LHCN-M2 (cell line): ENCODE measurements at places on chromosomes 6 and 20. TPM values are rescaled to one million over a fixed set of nuclear protein-coding genes. Genes with fewer than 3 reads are reported as not detected.

- DNase-seq, result peak; percentile 25
Observed at GRCh38 chr20:33896509-33896908, 85.4 kb downstream of the CHMP4B start.

DNA sequence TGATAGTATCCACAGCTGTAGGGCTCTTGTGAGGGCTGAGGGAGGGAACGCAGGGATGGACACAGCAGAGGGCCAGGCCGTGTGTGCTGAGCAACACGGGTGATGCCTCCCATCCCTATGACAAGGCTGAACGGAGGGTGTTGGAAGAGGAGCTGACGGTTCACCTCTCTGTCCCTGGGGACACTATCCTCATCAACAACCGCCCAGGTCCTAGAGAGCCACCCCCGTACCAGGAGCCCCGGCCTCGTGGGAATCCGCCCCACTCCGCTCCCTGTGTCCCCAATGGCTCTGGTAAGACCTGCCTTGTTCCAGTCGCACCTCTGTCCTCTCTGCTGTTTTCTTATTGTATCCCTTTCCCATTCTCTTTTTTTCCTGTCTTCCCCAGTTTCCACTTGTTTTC is 10.1 kb downstream of the DDR1 start:
- no peak for DNase-seq

GRCh38 chr6:25888626-25889025 is 14.6 kb upstream of the SLC17A3 start:
- no peak for DNase-seq

GRCh38 chr6:106421496-106421895 is 61.0 kb downstream of the CRYBG1 start:
- peak; percentile 24 for DNase-seq

DNA sequence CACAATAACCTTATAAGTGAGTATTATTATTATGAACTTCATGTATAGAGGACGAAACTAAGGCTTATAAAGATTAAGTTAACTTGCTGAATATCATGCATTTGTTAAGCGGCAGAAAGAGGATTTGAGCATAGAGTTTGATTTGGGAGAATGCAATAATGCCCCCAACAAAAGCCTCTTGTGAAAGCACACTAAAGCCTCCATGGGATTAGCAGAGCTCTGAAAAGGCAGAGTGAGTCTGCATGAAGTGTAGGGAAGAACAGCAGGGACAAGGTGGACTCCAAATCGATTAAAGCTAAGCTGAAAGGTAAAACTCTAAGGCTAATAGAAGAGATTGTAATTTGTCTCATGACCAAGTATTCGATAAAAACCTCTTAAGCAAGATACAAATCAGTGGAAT is 100.3 kb downstream of the SH3BGRL2 start:
- no peak for DNase-seq

GRCh38 chr6:56435326-56435725 is 187.9 kb upstream of the COL21A1 start:
- no peak for DNase-seq

DNA sequence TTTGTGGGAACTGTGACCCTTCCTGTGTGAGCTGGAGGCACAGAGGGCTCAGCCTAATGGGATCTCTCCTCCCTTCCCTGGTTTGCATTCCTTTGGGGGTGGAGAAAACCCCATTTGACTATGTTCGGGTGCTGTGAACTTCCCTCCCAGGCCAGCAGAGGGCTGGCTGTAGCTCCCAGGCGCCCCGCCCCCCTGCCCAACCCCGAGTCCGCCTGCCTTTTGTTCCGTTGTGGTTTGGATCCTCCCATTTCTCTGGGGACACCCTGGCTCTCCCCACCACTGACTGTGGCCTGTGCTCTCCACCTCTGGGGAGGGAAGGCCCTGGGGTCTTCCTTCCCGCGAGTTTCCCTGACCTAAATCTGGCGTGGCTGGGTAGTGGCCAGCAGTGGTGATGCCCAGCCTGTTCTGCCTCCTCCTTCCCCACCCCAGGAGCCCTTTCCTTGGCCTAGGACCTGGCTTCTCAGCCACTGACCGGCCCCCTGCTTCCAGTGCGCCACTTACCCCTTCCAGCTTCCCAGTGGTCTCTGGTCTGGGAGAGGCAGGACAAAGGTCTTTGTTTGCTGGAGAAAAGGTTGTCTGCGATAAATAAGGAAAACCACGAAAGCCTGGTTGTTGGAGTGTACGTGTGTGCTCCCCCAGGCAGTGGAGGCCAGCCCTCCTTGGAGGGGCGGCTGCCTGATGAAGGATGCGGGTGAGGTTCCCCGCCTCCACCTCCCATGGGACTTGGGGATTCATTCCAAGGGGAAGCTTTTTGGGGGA is 4.9 kb downstream of the VEGFA start:
- DNase-seq, result peak; percentile 84

DNA sequence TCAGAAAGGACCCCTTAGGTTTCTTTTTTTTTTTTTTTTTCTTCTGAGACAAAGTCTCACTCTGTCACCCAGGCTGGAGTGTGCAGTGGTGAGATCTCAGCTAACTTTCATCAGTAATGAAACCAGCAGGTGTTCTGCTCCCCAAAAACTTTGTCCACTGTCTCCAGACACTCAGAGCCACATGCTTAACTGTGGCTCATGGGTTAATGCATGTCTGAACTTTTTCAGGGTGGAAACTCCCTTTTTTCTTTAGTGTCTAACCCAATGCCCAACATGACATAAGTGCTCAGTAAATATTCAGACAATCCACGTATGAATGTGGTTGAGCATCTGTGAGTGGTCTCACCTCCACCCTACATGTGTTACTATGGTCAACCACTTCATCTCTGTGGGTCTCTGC is 45.4 kb downstream of the MYB start:
- no peak for DNase-seq

DNA sequence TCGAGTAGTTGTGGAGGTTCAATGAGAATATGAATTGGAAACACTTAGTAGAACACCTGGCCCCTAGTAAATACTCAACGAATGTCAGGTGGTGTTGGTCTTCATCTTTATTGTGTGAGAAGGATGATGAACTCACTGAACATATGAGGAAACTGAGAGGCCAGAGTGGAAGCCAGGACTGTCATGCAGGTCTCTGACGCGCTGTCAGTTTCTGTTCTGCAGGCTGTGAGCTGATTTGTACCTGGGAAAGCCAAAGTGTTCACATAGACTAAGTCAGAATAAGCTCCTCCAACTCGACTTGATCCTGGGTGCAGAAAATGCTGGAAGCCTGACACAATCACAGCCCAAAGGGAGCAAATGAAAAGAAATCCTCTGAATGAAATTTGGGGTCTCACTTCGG is 222.2 kb downstream of the LY86 start:
- no peak for DNase-seq

DNA sequence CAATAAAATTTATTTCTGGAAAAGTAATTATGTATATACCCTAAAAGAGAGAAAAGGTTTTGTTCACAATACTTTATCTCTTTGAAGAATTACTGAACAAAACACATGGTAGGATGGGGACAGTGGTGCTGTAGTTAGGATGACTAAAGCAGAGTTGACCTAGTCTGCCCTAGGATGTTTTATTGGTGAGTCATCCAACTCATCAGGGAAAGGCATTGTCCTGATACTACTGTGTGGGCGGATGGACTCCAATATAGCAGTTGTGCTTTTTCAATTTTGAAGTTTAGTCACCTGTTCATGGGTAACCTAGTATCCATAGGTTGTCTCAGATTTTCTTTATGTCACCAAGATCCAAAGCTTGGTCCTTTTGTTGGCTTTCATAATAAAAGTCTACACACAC is 53.3 kb upstream of the EYS start:
- peak; percentile 1 for DNase-seq

DNA sequence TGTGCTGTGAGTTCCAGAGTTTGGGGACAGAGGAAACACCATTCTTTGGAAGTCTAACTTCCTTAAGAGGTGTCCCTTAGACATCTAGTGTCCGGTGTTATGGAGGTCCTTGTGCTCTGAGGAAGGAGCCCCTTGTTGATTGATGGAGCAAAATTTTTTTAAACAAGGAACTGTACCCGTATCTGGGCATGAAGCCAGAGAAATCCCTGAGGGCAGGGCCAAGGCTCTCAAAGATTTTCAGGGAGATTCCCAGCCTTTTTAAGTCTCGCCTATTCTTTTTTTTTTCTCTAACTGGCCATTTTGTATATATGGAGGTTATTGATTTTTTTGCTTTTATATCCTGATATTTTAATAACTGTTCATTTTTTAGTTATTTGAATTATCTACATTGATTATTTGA is 45.9 kb downstream of the TRIM38 start:
- no peak for DNase-seq

GRCh38 chr6:4908062-4908461 is 95.8 kb downstream of the RPP40 start:
- DNase-seq, result no peak

DNA sequence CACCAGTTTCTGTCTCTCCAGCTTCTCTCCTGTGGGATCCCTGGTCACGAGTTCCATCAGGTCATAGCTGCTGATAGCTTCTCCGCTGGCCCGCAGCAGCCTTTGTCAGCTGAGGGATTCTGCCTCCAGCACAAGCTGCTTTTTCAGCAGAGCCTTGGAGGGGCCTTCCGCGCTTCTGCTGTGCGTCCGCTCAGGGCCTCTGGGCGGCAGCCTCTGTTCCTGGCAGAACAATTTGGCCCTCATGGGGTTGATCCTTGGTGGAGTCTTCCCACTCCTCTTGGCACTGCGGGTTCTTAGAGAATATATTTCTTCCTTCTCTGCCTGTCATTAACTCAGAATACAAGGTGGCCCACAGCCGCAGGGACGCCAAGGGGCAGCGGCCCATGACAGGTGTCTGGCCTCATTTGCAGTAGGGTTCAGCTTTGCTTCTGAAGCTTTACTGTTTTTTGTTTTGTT is 158.8 kb downstream of the DTNBP1 start:
- no peak for DNase-seq

DNA sequence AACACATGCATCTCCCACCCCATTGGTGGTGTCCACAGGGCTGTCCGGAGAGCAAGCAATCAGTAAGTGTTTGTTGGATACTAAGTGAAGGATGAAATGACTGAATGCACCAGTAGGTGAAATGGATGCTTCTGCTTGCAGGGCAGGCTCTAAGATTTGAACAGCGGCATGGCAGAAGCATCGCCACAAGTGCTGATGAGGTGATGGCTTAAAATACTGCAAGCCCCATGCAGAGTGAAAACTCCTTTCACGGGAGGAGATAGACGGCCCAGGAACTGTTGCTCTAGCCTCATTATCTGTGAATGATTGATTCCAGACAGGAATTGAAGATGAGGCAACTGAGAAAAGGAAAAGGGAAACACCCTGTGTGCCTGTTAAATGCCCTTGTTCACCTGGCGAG is 158.9 kb downstream of the LY86 start:
- no peak for DNase-seq

- no peak for DNase-seq
Observed at GRCh38 chr20:14984768-14985622, 647.6 kb upstream of the FLRT3 start.

GRCh38 chr6:1849691-1850090 is 240.0 kb downstream of the FOXC1 start:
- DNase-seq, result no peak

GRCh38 chr6:20965915-20966314 is 431.7 kb downstream of the CDKAL1 start:
- DNase-seq, result no peak

DNA sequence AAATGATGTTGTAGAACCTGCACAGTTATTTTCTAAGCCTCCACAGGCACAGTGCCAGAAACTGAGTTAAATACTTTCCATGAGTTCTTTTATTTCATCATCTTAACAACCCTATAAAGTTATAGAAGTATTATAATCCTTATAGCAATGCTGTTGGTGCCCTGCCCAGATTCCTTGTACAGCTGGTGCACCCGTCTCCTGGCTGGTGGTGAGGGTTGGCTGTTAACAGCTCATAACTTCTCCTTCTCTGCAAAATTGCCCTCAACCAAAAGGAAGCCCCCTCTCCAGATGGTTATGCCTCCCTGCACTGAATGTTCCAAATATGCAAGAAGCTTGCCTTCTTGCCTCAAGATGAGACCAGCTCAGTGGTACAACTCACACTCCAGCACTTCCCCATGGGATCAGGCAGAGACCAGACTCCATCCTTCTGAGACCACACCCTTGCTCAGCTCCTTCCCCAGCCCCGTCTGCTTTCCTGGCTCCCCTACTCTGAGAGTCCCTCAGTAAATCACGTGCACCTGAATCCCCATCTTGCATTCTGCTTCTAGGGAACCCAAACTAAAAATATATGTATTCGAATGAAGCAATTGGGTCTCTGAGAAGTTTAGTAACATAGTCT is 304.4 kb upstream of the PLCB4 start:
- peak; percentile 23 for DNase-seq

- DNase-seq, result peak; percentile 83
Observed at GRCh38 chr6:52522655-52523054, 54.2 kb downstream of the TRAM2 start.

GRCh38 chr20:52665441-52665840 is 306.7 kb upstream of the TSHZ2 start:
- no peak for DNase-seq

- DNase-seq, result no peak
Observed at GRCh38 chr6:154611241-154611640, 100.8 kb upstream of the CNKSR3 start.

DNA sequence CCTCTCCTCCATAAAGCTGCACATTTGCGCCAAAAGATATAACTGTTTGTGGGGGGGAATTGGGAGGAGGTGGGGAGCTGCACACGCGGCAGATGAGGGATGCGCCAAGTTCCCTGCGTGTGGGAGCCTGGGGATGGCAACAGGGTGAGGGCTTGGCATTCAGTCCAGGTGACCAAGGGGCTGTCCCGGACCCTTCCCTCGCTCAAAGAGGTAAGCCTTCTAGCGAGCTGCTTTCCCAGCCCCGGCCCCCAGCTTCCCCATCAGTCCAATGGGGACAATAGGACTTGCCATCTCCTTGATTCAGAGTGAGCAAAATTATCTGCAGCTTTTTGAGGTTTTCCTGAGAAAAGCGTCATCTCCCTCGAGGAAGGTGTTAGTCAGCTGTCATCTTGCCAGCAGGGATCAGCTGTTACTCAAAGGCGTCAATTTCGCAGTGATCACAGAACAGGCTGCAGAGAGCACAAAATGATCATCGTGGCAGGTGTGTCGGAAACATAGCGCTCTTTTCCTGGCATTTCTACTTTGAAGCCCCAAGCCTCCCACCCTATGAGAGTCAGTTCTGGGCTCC is 21.3 kb downstream of the ZNF831 start:
- DNase-seq, result peak; percentile 51

DNA sequence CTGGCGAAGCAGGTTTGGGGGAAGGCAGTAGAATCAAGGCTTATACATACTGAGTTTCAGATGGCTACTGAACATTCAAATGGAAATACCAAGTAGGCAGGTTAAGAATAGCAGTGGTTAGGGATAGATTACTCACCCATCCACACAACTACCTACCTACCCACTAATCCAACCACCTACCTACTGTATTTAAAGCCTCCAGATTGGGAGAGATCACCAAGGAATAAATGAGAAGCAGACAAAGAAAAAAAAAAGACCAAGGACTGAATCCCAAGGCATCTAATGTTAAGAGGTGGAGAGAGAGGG is 68.3 kb upstream of the SMIM29 start:
- DNase-seq, result no peak

GRCh38 chr6:37822851-37823682 is 3.5 kb downstream of the ZFAND3 start:
- DNase-seq, result no peak

- no peak for DNase-seq
Observed at GRCh38 chr6:32589596-32590449, at the start of gene HLA-DRB1. TSS of gene HLA-DRB1 (minus strand) at chr6:32589848. CDS start at chr6:32589742, 106 bp downstream.

GRCh38 chr6:22164236-22164635 is 132.6 kb downstream of the PRL start:
- no peak for DNase-seq

COL20A1 gene
- 0.06 TPM in 1 of 2 replicates, not detected in the other for total RNA-seq

THBS2 gene
- total RNA-seq, result 14.9 and 18.6 TPM in 2 replicates

NKX2-2 gene
- not detected in 2 replicates for total RNA-seq

ARHGAP40 gene
- not detected in 2 replicates for total RNA-seq

RFX6 gene
- total RNA-seq, result not detected in 2 replicates

HLA-DQA1 gene
- total RNA-seq, result not detected in 2 replicates

HLA-DMB gene
- total RNA-seq, result 0.38 TPM in 1 of 2 replicates, not detected in the other

TRIM15 gene
- not detected in 2 replicates for total RNA-seq
